Activated CD4-positive, CD25-positive, alpha-beta regulatory T cell treated with anti-CD3 and anti-CD28 coated beads, Interleukin-2, amount 50 U/mL, for 72 hours (primary cell): ENCODE measurements at places on chromosomes 1 and 21.
A peak's percentile ranks its signal among the peaks of the same experiment; 100 is the strongest.

GRCh38 chr1:209648346-209648745 is 3.9 kb downstream of the LAMB3 start:
- no peak for DNase-seq

GRCh38 chr21:21158376-21158918 is 160.2 kb downstream of the NCAM2 start:
- no peak for DNase-seq

DNA sequence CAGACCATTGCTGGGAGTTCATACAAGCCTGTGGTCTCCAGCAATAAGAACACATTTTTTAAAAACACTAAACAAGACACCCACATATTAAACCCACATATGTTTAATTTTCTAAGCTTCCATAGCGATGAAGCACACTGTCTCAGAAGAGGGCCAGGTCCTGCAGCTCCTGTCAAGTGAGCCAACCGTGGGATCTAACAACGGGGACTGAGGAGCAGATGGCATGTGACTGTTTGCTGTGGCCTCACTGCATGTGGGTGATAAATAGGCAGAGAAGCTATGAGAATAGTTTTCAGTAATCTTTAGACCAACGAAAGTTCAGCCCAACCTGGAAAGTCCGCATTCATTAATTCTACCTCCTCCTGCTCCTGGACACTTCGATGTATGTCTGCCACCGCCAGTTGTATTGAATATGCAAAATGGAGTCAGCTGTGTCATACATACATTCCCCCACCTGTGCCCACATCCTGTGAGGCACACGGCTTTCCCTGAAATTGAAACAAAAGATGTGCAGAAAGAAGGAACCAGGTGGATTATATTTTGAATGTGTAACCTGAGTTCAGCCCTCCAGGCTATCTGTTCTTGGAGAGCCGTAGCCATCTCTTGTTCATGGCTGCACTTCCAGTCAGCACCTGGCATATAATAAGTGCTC is 88.2 kb downstream of the MIS18A start:
- no peak for DNase-seq

DNA sequence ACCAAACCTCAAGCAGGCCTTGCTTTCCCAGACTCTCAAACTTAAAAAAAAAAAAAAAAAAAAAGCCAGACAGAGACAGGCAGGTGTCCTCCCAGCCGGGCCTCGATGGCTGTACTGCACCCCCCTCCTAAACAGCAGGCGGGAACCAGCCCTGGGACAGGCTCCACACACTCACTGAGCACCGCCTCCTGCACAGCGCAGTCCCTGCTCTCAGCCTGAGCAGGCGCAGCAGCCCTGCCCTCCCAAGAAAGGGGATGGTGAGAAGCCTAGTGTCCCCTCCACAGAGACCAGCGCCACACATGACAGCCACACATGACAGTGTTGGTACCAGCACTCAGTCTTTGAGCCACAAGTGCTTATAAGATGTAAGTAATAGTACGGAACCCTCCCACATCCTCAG is 11.9 kb downstream of the MX2 start:
- no peak for DNase-seq

GRCh38 chr1:18422954-18423353 is 57.8 kb upstream of the KLHDC7A start:
- no peak for DNase-seq

- DNase-seq, result no peak
These were observed 5.3 kb upstream of the GPR61 start for GRCh38 chr1:109534307-109534858.

DNA sequence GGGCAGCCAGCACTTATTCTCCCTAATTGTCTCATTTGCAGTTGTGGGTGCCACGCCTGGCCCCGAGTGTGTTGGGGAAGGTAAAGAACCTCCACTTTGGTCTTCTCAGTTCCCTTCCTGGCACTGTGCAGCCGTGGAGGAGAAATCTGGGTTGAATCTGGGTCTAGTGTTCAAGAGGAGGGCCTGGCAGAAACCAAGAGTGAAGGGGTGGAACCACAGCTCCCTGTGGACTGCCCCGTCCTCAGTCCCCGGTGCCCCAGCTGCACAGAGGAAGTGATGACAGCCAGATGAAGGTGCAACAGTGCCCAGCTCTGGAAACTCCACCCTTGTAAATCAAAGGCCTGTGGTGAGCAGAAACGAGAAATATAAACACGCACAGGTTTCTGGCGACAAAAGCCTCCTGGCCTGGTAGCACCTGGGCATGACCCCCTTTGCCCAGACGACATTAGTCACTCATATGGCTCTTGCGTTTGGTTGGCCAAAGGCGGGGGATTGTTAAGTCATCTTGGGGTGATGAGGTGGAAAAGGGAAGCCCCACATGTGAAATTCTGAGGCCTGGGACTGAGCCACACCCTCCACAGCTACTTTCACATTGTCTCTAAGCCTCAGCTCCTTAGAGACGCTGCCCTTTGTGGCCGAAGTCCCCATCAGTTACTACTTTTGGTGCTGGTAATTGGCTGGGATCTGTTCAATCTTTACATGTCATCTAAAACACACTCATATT is 4.2 kb upstream of the ECE1 start:
- peak; percentile 78 for DNase-seq

- DNase-seq, result no peak
These were observed 128.8 kb upstream of the COA6 start for GRCh38 chr1:234244482-234244881.

DNA sequence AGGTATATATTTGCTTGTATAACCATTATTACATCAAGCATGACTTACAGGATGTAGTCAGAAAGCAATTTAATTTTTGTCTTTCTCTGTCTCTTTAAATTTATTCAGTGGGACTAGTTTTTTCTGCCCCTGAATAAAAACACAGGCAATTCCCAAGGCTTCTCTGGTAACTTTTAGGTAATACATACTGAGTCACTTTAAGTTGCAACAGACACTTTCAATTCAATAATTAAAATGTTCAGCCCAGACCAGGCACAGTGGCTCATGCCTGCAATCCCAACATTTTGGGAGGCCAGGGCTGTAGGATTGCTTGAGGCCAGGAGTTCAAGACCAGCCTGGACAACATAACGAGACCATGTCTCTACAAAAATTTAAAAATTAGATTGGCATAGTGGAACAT is 12.3 kb downstream of the SLC44A3 start:
- DNase-seq, result no peak

- DNase-seq, result no peak
These were observed 46.3 kb downstream of the PTPN14 start for GRCh38 chr1:214505134-214505533.

DNA sequence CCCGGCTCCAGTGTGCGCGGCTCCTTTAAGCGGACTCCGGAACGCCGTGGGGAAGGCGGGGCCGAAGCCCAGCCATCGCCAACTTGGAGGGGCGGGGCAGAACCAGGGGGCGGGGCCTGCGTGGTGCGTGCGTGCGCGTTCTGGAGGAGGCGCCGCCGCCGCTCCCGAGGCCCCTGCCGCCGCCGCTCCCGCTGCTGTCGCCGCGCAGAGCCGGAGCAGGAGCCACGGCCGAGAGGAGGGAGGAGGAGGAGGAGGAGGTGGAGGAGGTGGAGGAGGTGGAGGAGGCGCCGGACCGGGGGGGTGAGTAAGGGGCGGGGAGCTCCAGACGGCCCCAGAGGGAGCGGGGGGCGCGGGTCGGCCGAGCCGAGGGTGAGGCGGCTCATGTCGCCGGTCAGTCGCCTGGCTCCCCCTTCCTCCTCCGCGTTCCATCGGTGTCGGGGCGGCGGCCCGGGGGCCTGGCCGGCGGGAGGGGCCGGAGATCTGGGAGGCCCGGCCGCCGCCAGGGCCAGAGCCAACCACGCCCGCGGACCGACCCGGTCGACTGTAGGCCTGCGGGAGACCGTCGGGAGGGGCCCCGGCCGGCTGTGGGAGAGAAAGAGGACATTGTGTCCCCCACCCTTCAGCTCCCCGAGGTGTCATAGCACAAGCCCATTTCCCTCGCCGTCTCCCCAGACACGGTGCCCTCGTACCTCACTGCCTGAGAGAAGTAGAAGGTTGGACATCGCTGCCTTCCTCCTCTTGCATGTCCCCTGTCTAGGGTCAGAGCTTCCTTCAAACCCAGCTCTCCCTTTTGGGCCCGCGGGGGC is at the start of gene RAP1A:
Gene RAP1A, plus strand, starts transcription at position 155 of the 806 bp plus-strand sequence. CDS start 71,572 bp downstream, outside the sequence.
- peak; percentile 94 for DNase-seq

- no peak for DNase-seq
These were observed 15.7 kb downstream of the RPTN start for GRCh38 chr1:152143150-152143887.

GRCh38 chr21:41011951-41012366 is 156.0 kb upstream of the BACE2 start:
- no peak for DNase-seq

GRCh38 chr1:202643397-202644218 is 66.6 kb downstream of the SYT2 start:
- DNase-seq, result no peak

DNA sequence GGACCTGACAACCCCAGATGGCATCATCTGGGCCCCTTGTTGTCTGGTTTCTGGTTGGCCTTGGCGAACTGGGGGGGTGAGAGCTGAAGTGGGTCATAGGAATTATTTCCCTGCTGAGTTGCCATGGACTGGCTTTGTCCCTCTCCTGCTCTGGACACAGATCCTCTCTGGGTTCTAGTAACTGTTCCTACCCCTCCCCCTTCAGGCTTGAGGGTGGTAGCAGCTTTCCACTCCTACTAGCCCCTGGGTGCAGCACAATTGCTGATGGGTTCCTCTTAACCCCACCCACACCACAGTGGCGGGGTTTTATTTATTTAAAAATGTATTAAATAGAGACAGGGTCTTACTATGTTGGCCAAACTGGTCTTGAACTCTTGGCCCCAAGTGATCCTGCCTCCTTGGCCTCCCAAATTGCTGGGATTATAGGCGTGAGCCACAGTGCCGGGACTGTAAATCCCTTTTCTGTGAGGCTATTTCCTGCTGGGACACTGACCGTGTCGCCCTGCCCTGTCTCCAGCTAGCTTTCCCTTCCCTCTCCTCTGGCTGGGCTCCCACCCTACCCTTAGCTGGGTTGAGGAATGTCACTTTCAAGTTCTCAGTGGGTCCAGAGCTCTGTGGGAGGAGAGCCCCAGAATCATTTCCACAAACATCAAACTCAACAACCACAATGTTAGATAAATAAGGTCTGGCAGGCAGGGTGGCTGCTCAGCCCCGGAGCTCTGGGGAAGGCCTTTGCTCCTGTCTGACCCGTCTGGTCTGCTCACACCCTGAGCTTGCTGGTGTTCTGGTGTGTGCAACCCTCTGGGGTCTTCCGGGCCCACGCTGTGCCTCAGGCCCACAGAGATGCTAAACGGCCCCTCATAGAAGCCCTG is 112.7 kb upstream of the WNT4 start:
- no peak for DNase-seq

DNA sequence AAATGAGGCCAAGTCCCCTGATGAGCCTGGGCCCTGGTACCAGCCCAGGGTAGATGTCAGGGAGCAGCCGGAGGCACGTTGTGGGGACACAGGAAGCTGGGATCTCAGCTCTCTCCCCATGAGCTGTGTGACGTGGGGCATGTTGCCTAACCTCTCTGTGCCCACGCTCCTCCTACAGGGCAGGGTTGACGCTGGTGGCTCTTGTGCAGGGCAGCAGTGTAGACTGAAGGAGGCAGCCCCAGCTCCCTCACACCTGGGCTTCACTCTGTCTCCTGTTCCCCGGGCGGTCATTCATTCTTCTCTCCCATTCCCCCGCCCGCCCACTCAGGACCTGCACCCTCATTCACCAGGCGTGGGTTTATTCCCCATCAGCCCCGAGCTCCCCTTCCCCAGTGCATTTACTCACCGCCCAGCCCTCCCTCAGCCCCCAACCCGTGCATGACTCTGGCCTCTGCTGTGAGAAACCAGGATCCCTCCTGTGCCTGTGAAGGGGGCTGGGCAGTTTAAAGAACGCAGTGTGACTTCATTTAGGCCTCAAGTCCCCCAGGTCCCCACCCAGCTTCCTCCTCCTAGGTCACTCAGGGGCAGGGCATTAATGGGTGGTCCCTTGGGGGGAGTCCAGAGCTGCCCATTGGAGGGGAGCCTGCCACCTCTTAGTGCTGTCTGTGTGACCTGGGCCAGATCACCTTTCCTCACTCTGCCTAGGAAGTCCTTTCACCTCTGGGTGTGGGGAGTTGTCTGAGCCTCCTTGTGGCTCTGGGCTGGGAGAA is 285.7 kb downstream of the PTPRU start:
- DNase-seq, result no peak

DNA sequence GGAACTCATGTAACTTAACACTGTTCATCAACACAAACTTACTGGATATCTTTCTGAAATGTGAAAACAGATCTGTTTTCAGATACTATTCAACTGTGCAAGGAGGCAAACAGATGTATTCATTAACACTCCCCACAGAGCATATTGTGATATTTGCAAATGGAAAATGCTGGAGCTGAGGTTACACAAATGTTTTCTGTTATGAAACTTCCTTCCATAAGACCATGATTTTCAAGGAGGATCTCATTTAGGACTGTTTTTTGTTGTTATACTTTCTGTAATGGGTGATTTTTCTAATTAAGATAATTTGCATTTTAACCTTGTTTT is 56.1 kb downstream of the GABPA start:
- no peak for DNase-seq

DNA sequence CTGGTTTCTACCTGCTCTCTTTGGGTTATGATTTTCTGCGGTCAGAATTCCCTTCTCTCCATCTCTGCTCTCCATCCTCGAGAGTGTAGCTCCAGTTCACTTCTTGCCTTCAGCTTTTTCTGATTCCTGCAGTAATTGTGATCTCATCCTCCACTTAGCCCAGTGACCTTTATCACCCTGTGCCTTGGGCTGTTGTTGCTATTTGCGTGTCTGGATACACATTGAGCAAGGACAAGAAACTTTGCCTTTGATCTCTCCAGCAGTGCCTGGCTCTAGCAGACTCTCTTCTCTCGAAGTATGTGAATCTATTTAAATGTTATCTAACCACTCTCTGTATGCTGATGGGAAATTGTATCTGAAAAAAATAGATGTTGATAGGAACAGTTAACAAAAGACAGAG is 76.4 kb upstream of the MARK1 start:
- no peak for DNase-seq

DNA sequence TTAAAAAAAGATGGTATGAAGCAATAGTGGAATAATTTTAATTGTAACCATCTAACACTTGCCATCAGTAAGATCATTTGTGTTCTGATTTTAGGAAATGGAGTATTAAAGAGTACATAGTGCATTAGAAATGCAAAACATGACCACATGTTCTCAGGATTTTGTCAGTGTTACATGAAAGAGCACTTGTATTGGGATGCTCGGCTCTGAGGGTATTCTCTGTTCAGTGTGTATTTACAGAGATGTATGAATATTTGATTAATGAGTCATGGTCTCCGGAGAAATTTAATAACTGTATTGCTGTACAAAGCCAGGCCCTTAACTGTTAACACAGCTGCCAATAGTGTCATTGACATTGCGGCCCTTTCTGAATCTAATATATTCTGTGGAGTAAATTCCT is 91.7 kb downstream of the ATG4C start:
- DNase-seq, result no peak

GRCh38 chr1:229130028-229130668 is 140.8 kb upstream of the RAB4A start:
- no peak for DNase-seq

- DNase-seq, result no peak
These were observed 2.3 kb upstream of the NRAS start for GRCh38 chr1:114718661-114719423.

DNA sequence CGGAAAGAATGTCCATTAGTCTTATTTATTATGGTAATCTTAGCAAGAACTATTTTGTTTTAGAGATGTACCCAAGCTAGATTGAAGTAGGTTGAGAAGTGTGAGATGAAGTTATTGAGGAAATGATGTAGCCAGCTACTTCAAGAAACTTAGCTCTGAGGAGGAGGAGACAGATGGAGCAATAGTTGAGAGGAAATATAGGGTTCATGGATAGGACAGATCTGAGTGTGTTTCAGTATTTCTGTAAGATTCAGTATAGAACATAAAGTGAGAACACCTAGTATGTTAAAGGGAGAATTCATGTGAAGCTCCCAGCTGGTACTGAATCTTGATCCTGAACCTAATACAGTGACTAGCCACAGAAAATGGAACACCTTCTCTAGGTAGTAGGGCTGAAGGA is 28.9 kb downstream of the TSNAX start:
- no peak for DNase-seq
